ENCODE measurements at places on chromosomes 11 and 22.

- DNase-seq = peak; percentile 88
These were observed 23.9 kb upstream of the LYVE1 start for GRCh38 chr11:10592331-10592730.

DNA sequence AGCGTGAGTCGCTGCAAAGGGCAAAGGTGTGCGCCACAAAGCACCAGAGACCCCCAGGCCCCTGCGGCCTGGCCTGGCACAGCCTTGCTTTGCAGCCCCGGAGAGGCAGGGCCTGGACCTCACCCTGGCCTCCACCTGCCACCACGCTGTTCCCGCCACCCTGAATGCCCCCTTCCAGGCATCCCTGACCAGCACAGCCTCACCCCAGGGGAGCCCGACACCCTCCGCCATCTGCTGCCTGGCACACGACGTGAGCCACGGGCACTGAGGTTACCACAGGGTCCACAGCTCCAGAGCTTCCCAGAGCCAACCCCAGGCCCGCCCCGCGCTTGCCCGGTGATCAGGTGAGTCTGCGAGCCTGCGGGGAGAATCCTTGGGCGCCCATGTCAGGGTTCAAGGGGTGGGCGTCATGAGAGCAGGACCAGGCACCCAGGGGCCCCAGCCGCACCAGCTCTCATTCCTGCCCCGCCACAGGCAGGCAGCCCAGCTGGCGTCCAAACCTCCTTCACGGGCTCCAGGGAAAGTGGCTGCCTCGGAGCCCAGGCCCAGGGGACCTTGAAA, 171.3 kb downstream of the BRD1 start:
- no peak for DNase-seq

DNA sequence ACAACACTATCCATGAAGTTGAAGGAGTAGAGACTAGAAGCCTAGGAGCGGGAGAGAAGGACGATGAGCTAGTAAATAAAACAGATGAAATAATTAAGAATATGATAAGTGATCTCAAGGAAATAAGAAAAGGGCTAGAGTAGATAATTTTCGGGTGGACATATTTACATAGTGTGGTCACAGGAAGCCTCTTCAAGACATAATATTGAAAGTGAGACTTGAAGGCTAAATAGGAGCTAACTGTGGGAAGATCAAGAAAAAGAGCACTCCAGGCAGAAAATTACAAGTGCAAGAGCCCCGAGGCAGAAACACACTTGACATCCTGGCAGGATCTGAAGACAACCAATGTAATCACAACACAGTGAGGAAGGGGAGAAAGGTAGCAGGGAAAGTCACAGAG, 11.9 kb upstream of the PPFIBP2 start:
- DNase-seq = no peak

GRCh38 chr11:106996691-106997090, 21.6 kb downstream of the GUCY1A2 start:
- DNase-seq = no peak

GRCh38 chr11:126991596-126991995, 9.0 kb downstream of the KIRREL3 start:
- DNase-seq = peak; percentile 37

DNA sequence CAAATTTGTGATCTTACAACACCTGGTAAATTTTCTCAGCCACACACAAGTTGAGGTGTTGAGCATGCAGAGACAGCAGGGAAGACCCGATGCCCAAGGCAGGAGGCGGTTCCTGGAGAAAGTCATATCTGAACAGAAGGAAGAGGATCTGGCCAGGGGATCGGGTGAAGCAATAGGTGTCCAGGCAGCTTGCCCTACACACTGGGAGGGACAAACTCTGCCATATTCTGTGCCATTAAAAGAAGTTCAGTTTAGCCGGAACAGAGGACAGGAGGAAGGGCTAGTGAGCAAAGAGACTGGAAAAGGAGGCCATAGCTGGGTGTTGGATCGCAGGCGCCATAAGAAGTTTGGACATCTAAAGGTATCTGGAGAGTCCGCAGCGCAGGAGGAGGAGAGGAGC, 76.5 kb downstream of the TMPRSS5 start:
- no peak for DNase-seq

DNA sequence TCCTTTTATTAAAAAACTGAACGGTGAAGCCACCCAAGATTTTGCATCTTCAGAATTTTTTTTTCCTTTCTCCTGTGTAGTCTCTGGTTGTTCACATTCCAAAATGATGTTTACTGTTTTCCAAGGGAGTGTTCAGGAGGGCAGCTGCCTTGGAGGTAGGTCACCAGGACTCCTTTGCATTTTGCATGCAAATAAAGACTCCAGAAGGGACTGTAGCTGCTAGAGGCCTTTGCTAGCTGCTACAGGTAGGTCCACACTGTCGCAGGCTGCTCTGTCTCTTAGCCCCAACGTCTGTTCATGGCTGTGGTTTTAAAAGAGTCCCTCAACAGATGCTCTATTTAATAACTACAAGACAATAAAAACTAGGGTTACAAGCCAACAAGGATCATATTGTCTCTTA, 11.4 kb downstream of the CTSC start:
- no peak for DNase-seq

DNA sequence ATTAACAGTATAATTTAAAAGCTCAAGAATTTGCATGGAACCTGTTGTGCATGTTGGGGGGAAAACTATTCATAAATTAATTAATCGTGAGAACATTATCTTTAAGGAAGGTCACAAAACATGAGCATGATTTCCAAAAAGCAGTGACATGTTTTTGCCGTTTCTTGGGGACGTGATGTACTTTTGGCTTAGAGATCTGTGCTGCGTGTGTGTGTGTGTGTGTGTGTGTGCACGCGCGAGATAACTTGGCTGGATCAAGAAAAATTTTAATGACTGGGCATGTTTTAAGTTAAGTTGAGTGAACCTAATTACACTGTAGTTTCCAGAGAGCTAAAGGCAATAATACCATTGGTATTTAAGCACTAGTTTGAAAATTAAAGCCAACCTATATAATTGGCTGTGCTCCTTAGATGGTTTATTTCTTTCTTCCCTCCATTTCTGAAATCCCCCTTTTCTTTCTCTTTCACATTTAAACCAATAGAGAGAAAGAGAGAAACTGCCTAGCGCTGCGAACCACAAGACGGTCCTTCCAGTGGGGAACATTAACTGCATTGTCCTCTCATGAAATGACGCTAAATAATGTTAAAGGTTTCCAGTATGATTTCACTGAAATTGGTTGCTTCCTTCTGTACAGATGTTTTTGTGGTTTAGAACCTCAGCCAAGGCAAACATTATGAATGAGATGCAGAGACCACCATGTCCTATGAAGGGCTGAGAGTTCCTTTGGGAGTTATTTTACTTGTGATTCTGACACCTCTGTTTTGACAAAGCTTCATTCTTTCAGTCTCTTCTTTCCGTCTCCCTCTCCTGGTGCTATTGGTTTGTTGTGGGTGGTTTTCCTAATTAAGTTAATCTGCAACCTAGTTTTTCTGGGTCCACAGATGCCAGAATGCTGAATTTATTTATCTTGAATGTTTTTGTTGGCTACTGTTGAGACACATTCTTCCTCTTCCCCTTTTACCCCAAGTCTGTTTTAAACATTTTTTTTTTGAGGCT, 51.7 kb downstream of the ZBTB16 start:
- DNase-seq = peak; percentile 80

- no peak for DNase-seq
These were observed 310.2 kb upstream of the ZC3H12C start for GRCh38 chr11:109783014-109783413.

DNA sequence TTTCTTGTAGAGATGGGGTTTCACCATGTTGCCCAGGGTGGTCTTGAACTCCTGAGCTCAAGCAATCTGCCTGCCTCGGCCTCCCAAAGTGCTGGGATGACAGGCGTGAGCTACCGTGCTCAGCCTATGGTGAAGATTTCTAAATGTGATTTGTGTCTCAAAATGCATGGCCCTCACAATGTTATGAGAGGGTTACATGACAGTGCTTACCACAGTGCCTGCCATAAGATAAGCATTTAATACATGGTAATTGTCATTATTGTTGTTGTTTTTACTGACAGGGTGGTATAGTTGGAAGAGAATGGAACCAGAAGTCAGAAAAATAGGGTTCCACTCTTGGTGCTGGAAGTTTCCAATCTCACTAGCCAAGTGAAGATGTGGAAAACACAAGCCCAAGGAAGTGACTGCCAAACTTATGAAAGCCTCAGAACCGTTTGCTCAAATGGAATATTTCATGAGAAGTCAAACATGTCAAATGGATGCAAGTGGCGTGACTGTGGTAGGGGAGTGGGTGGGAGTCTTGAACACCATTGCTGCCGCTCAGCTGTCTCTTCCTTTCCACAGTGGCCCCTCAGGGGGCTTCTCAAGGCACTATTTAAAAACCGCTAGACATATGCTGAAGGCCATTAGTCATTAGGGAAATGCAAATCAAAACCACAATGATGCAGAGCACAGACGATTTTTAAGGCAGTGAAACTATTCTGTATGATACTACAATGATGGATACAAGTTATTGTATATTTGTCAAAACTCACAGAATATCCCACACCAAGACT, 29.1 kb upstream of the LMO2 start:
- peak; percentile 30 for DNase-seq

GRCh38 chr22:48015701-48016100, 1253.3 kb downstream of the TBC1D22A start:
- DNase-seq = no peak

DNA sequence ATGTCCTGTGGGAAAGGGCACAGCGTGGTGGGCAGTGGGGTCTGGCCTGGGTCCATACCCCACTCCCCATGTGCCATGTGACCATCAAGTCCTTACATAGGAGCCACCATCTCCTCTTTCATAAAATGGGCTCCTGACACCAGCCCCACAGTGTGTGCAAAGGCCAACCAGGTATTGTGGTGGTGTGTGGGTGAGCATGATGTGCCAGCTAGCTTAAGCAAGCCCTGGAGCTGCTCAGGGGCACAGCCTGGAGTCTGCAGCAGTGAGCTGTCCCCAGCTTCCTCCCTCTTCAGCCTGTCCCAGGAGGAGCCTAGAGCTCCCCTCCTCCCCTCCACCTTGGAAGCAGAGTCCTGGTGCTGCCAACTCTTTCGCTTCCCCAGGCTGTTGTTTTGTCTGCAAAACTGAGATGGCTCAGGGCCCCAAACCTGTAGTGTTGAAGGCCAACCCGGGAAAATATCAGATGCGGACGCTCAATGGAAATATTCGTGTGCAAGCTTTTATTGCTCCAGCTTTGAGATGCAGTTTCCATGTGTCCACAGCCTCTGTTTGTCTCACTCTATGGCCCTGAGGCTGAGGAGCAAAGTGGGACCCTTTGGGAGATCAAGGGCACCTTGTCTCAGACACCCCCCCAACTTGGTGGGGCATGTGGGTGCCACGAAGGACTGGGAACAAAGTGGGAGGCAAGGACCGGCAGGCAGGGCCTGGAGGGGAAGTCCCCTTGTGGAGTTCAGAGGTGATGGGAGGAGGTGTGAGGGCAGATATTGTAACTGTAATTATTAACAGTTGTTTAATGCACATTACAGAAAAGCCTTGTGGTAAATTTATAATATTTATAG, 92.6 kb downstream of the CTTN start:
- DNase-seq = no peak

DNA sequence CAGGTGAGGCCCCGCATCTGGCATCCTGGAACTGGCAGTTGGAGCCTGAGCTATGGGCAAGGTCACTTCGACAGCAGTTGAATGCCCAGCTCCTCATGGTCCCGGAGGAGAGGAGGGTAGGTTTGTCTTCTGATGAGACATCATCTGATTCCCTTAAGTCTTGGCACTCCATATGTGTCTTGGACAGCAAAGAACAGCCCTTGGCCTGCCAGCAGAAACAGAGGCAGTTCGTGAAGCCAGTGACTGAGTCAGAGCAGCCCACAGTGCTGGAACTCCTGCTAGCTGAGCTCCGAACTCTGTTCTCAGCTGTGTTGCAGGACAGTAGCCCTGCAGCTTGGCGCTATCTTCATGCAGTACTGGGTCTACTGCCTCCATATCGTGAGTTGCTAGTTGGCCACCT, 1.0 kb downstream of the DNHD1 start:
- DNase-seq = peak; percentile 78

GRCh38 chr11:12031856-12032544, 23.6 kb upstream of the DKK3 start:
- no peak for DNase-seq

GRCh38 chr22:24582056-24582814, 10.6 kb downstream of the LRRC75B start:
- no peak for DNase-seq

DNA sequence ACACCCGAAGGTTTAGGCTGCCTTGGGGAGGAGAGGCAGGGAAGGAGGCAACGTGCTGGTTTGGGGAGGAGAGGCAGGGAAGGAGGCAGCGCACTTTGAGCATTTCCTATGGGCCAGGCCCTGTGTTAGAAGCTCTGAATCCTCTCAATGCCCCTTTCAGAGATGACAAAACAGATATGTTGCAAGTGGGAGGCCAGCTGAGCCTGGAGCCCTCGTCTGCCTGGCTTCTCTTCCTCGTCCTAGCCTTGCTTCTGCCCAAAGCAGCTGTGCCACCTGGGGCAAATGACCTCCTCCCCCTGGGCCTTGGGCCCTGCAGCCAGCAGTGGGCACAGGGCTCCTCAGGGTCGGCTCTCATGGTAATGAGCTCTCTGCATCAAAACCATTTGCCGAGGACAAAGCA, 15.3 kb upstream of the LRRC32 start:
- DNase-seq = no peak

- no peak for DNase-seq
These were observed 5.3 kb upstream of the NHERF4 start for GRCh38 chr11:119179983-119180382.

DNA sequence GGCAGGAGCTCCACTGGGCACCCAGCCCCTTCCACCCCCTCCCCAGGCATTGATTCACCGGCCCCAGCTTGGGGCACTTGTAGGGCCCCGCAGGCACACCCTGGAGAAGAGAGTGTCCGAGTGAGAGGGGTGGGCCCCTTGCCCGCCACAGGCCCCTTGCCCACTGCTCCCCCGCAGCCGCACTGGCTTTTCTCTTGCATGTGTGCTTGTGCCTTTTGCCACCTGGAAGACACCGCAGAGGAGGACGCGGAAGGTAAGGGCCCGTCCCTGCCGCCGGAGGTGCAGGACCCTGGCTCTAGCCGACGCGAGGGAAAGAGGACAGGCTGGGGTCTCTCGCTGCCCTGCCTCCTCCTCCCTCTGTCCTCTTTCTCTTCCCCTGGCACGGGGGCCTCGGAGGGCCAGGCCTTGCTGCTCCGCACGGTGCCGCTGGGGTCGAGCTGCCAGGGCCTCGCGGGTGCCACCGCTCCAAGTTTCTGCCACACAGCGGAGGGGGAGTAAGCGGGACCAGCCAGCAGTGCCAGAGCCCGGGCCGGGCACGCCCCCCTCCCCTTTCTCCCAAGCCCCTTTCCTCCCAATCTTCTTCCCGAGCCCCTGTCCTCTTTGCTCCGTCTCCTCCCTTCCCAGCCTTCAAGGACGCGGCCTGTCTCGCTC, 9.5 kb downstream of the TNNT3 start:
- no peak for DNase-seq

GRCh38 chr11:2507212-2507901, 62.5 kb downstream of the KCNQ1 start:
- no peak for DNase-seq
